CD4-positive, alpha-beta T cell treated with Interleukin-10 for 1 hour (primary cell): ENCODE measurements at places on chromosomes 12 and 14.
A peak's percentile ranks its signal among the peaks of the same experiment; 100 is the strongest.

DNA sequence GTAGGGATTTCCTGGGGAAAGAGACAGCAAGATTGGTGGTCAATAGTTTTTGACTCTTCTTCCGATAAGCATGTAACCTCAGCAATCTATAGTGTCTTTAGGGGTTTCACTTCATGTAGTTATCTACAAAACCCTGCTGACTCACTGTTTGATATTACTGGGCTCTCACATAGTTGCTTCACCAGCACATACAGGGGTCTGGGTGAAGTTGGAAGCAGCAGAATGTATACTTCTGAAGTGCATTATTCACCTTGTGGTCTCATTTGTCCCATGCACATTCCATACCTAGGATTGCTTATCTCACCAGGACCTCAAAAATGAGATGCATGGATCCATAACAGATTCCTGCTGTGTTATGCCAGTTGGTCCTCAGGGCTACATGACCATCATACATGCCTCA, 280.0 kb downstream of the LRIG3 start:
- no peak for DNase-seq

DNA sequence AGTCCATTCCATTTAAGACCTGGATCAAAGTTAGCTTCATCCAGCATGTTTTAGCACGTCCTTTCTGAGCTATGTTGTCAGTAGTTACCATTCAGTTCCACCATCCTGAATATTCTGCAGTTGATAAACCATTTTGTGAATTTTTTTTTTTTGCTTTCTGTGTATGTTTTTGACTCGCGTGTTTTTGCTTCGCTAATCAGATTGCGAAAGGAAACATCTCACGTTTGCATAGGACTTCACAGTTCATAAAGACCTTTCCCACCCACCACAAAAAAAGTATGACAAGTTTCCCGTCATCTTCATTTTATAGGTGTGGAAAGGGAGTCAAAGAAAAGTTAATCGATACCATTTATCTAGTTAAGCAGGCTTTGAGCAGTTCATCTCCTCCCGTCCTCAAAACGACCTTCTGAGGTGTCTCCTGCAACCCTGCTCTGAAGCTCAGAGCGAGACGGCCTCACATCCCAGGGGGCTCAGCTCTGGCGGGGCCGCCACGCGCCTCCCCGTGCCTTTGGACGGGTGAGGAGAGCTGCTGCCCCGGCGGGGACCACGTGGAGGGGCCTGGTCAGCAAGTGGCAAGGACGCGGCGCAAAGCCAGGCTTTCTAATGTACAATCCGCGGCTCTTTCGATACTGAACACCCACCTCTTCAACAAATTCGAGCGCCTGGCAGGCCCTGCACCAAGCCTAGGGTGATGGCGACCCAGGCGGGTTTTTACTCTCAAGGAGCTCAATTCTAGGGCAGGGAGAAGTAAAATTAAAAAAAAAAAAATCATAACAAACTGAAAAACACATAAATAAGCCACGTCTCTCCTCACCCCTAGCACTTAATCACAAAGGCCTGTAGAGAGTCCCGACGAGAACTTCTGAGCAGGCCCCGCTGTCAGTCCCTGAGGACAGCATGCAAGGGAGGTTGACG, 988 bp upstream of the TMEM263 start:
- peak; percentile 11 for DNase-seq

- no peak for DNase-seq
These were observed 38.1 kb downstream of the SMOC1 start for GRCh38 chr14:69917287-69917686.

DNA sequence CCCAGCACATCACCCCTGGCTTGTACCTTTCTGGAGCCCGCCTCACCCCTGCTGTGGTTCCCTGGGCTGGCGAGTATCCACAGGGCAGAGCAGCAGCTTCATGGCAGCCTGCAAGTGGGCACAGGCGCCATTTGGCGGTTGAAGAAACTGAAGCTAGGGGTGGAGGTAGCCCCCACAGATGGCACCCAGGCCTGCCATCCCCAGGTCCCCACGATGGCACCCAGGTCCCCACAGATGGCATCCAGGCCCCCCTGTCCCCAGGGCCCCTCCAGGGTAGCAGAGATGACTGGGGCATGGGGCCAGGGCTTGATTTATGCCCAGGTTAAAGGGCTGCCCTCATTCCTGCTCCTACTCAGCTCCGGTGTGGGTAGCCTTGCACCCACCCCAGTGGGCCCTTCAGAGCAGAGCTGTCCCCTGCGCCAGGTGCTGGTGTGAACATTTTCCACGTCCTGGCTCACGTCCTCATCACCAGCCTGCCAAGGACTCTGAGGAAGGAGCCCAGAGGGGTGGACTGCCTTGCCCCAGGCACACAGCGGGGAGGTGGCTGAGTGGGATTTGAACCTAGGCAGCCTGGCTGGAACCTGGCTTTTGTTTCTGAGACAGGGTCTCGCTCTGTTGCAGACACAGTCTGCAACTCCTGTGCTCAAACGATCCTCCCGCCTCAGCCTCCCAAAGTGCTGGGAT, 8.7 kb downstream of the MMP17 start:
- DNase-seq = no peak

GRCh38 chr14:26128931-26129671, 468.7 kb downstream of the NOVA1 start:
- no peak for DNase-seq

DNA sequence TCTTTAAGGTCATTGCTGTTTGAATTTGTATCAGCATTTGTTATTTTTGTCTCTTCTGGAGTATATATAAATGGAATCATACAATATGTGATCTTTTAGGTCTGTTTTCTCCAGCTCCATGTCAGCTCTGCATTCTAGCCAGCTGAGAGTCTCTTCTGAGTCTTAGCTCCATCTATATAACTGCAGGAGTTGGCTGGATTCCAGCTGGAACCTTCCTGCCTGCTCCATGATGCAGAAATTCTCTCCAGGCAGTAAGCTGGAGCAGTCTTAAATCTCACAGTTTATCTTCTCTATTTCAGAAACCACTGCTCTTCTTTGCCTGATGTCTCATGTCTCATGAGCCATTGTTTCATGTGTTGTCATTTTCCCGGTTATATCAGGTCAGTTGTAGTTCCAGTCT, 827.6 kb downstream of the NRXN3 start:
- DNase-seq = no peak

GRCh38 chr14:101226265-101226602, 322.7 kb upstream of the RTL1 start:
- DNase-seq = no peak

GRCh38 chr14:99603471-99604277, at the start of gene CCDC85C:
Gene CCDC85C, minus strand, starts transcription at chr14:99604207. Its CDS starts 248 bp downstream, at chr14:99603959.
- DNase-seq = peak; percentile 52

- no peak for DNase-seq
These were observed 41.5 kb downstream of the IGF1 start for GRCh38 chr12:102438827-102439210.

GRCh38 chr12:111428728-111429175, 23.0 kb downstream of the SH2B3 start:
- DNase-seq = peak; percentile 54

DNA sequence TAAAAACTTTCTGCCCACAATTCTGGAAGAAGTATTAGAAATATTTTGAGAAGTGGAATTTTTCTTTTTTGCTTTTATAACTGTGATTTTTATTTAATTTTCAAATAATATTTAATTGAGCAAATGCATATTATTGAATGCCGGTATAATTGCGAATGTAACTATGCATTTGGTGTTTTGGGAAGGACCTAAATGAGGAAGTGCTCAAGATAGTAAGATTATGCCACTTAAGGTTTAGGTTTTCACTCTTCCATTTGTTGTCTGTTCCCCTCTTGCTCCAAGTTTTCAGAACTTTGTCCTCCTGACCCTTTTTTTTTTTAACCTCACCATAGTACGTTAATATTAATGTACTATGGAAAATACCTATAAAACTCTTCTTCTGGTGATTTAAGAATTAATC, 85.8 kb downstream of the KIAA0586 start:
- DNase-seq = no peak

- no peak for DNase-seq
These were observed 35.2 kb upstream of the IFT81 start for GRCh38 chr12:110088936-110089335.

DNA sequence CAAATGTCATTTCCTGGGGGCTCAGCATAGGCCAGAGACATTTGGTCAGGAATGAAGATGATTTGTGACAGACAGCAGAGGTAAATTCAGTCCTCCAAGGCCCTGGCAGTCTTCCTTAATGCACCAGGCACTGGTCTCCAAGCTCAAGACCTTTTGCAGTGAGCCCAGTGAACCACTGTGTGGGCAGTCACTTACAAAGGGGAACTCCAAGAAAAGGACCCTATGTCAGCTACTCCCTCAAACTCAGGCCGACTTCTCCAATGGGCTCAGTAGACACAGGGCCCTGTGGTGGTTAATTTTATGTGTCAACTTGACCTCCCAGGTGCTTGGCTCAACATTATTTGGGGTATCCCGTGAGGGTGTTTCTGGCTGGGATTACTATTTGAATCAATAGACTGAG, 29.3 kb upstream of the PLEK2 start:
- DNase-seq = no peak

GRCh38 chr14:37655418-37655817, 60.0 kb downstream of the TTC6 start:
- DNase-seq = no peak

- DNase-seq = no peak
These were observed 3.6 kb downstream of the TPH2 start for GRCh38 chr12:71942259-71942658.

GRCh38 chr14:90721619-90722305, 94.5 kb downstream of the TTC7B start:
- DNase-seq = no peak

GRCh38 chr14:102590667-102591099, 1.8 kb upstream of the RCOR1 start:
- no peak for DNase-seq

GRCh38 chr14:81890020-81890419, 356.4 kb upstream of the SEL1L start:
- DNase-seq = no peak

DNA sequence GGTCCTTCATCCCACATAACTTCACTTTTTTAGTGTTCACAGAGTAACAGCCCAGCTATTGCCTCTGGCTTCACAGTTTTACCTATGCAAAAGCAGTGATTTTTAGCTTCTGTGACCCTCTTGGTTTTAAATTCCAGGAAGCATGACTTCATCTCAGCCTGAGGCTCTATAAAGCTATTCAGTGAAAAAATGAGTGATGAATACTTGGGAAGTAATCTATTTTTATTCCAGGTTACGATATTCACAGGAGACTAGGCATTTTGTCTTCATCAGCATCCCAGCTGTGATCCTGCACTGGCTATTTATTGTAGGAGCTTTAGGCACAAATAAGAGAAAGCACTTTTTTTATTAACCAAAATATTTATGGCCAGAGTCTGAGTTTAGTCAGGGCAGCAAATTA, 164.8 kb downstream of the SNAPC1 start:
- no peak for DNase-seq

DNA sequence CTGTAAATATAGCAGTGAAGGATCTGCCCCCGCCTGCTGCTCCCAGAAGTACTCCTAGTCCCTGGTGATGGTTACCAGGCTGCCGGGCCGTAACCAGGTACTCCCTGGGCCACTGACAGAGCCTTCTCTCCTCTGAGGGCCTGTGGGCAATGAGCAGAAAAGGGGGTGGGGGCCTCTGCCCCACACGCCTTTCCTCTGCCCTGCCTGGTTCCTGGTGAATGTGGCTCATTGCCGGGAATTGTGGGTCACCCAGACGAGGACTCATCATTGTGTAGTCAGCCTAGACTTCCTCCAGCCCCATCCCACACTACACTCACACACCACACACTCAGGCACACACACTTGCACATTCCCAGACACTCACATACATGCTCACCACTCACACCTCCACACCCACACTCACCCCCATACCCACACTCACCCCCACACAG, 35.7 kb upstream of the ACTN1 start:
- DNase-seq = no peak

DNA sequence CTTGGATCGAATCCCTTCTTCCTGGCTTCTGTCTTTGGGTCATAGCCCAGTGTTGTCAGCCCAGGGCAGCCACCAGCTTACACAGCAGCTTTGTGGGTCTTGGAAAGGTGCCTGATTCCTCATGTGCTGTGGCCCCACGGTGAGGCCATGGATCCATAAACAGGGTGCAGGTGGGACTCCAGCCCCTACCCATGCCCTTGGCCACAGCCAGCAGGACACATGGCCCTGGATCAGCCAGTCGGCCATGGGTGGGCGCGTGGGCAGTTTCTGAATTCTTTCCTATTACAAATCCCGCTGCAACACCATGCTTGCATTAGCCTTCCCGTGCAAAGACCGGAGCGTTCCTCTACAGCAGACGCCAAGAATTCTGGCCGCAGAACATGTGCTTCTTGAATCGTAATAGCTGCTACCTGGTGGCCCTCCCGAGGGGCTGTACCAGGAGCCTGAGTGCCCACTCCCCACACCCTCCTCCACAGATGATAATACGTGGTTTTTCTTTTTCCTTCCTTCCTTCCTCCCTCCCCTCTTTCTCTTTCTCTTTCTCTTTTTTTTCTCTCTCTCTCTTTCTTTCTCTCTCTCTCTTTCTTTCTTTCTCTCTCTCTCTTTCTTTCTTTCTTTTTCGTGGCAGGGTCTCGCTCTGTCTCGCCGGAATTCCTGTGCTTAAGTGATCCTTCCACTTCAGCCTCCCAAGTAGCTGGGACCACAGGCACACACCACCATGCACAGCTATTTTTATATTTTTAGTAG, 2.9 kb upstream of the MMP17 start:
- DNase-seq = no peak

DNA sequence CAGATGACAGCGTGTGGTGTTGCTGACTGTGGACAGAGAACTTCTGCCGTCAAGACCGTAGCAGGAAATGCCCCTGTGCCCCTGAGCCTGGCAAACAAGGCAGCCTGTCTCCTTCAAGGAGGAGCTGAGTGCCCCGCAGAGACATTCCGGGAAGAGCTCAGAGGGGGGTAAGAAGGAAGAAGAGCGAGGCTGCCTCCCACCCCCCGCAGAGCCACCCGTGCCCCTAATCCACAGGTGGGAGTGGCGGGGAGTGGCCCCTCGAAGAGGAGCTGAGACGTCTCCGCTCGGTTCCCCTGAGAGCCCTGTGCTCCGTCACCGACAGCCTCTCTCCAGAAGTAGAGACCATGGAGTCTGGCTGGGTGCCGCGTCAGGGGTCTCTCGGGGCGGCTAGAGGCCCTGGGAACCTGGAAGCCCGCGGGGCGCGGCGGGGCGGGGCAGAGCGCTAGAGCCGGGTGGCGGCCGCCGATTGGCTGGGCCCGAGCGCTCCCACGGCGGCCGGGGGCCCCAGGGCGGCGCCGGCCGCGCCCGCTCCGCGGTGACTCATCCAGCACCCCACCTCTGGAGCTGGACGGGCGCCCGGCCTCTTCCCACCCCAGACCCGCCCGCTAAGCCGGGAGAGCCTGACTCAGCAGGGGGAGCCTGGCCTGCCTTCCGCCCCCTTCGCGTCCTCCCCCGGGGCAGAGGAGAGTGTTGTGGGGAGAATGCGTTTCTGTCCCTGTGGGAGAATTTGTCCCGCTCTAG, 25.2 kb upstream of the KRT78 start:
- peak; percentile 50 for DNase-seq

- no peak for DNase-seq
These were observed 101.4 kb upstream of the PPP4R3A start for GRCh38 chr14:91611528-91611927.
